ENCODE measurements at places on chromosomes 11 and 22. TPM values are rescaled to one million over a fixed set of nuclear protein-coding genes. Genes with fewer than 3 reads are reported as not detected.

DNA sequence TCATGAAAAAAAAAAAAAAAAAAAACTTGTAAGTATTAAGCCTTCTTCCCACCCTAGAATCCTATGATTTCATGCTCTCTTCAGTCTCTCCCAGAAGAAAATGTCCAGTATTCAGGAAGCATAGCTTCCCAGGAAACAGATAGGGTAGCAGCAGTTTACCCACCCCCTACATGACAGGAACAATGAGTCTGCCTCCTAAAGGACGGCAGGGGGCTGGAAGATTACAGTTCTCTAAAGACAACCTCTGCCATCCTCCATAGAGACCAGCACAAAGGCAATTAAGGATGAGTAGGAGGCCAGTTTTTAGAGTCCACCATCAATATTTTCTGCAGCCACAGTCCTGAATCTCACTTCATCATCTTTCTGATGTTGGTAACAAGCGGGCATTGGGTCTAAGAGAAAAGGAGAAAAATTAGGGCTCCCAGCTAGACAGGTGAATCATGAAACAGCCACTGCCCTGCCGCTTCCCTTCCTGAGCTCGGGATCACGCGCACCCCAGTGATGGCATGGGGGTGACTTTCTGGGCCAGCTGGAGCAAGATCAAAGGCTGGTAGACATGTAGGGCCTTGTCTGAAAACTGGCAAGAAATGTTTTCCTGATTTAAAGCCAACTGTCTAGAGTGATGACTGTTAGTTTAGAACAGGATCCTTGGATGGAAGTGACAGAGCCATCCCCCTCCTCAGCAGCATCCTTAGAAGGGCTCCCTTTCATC lies 322.8 kb downstream of the LARGE1 start:
- DNase-seq = no peak

GRCh38 chr11:12331239-12331874 lies 46.0 kb upstream of the PARVA start:
- peak; percentile 78 for DNase-seq

Gene HDHD5
- total RNA-seq = 73.3 TPM

DNA sequence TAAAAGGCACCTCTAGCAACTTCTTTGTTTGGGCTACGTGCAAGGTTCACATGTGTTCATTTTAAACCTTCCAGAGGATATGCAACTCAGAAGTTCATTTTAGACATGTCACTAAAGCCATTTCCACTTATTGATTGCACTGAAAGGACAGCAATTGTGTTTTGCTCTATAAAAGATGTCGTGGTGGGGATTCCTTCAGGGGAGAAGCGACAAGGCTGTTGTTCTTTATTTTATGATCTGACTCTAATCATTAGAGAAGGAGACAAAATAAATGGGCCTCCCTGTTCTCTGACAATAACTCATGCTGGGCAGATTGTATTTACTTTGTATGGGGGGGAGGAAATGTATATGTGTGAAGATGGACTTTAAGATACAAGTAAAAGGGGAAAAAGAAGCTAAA lies 370.1 kb upstream of the ARHGAP42 start:
- no peak for DNase-seq

- no peak for DNase-seq
Measured at GRCh38 chr22:36015155-36015810, 13.3 kb downstream of the RBFOX2 start.

DNA sequence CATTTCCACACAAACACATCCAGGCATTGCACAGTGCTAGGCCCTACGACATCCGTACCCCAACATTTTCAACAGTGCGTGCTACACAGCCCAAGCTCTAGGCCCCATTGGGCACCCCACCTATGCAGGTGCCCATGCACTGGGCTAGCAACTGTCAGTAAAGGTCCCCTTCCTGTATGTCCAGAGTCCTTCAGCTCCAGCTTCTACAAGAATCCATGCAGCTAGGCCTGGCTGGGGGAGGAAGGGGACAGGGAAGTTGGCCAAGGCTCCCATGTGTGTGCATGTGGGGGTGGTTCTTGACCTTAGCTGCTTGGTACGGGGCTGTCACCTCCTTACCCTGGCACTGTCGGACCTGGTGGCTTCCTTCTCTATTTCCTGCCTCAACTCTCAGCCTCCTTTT lies 1.3 kb downstream of the B3GAT1 start:
- DNase-seq = no peak
